ENCODE measurements at places on chromosomes 11 and 22.

DNA sequence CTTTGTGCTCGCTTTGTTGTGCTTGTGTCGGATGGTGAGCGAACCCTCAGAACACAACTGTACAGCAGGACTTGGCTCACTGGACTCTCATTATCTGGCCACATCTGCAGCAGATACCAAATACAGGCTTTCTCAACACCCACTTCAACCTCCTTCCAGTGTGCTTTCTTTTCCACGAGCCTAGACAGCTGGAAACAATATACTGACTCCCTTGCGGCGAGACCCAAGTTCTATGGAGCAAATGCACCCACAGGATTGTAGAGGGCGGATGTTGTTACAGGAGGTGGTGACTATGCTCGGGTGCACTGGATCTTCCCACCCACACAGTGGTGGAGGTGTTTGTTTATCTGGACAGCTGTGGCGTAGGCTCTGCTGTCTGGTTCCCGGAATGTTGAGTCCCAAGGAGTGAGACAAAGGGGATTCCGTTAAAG is 204.3 kb downstream of the TENM4 start:
- no peak for DNase-seq

DNA sequence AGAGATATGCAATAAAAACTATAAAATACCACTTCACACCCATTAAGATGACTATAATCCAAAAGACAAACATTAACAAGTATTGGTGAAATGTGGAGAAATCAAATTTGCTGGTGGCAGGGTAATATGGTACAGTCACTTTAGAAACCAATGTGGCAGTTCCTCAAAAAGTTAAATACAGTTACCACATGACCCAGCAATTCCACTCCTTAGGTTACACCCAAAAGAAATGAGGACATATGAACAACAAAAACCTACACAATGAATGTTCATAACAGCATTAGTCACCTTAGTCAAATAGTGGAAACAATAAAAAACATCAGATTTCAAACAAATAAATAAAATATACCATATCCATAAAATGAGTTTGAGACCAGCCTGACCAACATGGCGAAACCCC is 52.6 kb downstream of the RDX start:
- no peak for DNase-seq

- DNase-seq = no peak
Observed at GRCh38 chr11:77026743-77027142, 7.5 kb upstream of the B3GNT6 start.

DNA sequence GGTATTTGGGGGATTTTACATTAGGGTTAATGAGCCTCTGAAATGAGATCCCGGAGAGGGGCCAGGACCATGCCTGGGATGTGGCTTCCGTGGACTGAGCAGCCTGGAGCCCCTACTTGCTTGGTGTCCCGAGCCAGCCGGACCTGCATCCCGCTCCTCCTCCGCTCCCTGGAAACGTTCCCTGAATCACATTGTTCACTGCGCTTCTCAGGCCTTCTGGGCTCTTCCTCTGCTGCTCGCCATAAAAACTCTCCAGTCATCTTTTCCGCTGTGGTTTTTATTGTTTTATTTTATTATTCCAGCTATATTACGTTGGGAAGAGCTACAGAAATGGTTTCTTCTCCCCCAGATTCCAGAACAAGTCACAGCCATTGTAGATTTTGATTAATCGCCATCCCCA is 13.3 kb upstream of the KCNQ1OT1 start:
- no peak for DNase-seq

- no peak for DNase-seq
Observed at GRCh38 chr22:26464312-26464711, 19.3 kb downstream of the HPS4 start.

- DNase-seq = peak; percentile 5
Observed at GRCh38 chr11:61917334-61918109, at the start of gene RAB3IL1. Gene RAB3IL1 (minus strand): TSS chr11:61917566. CDS start chr11:61917367, 199 bp downstream.

DNA sequence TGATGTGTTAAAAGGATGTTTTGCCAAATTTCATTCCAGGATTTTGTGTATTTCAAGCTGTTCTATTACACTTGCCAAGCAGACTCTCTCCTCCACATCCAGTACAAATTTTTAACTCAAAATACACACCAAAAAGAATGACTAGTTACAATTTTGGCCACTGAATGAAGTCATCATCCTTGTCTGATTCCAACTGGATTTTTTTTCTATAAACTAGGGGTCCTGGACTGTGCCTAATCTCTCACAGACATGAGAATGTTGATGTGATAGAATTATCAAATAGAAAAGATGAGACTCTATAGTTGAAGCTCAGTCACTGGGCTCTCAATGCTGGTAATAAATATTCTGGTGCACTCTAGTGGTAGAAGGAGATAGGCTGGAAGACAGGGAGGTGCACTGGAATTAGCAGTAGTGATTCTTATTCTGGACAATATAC is 85.8 kb downstream of the FANCF start:
- DNase-seq = no peak

DNA sequence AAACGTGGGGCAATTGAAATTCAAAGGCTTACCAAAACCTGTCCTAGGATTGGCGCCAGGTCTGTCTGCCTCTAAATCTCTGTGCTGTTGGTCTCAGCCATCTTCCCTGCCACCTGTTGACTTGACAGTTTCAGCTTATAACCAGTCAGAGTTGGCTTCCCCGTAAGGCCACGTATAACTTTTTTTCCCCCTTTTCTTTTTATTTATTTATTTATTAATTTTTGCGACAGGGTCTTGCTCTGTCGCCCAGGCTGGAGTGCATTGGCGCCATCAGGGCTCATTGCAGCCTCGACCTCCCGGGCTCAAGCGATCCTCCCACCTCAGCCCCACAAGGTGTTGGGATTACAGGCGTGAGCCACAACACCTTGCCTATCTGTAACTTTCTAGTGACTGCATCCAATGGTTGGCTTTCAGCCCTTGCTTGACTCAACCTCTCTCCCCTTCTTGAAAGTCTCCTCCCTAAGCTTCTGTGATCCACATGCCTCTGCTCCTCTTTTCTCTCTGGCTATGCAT is 1.4 kb upstream of the SYVN1 start:
- DNase-seq = no peak

- no peak for DNase-seq
Observed at GRCh38 chr22:26404851-26405421, 24.1 kb upstream of the ASPHD2 start.

- DNase-seq = no peak
Observed at GRCh38 chr11:128688031-128688713, 5.7 kb upstream of the FLI1 start.

GRCh38 chr11:120052196-120052775 is 85.6 kb downstream of the TRIM29 start:
- DNase-seq = no peak

DNA sequence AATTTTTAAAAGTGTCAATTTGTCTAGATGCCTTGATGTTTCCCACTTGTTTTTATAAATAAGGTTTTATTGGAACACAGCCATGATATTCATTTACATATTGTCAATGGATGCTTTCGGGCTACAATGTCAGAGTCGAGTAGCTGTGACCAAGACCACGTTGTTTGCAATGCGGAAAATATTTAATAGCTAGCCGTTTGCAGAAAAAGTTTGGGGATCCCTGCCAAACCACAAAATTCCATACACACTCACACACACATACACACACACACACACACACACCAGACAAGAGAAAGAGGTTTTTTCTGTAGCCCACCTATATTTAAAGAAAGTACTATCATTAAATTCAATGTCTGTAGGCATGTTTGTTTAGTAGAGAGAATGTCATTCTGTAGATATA is 58.3 kb downstream of the TYR start:
- no peak for DNase-seq

DNA sequence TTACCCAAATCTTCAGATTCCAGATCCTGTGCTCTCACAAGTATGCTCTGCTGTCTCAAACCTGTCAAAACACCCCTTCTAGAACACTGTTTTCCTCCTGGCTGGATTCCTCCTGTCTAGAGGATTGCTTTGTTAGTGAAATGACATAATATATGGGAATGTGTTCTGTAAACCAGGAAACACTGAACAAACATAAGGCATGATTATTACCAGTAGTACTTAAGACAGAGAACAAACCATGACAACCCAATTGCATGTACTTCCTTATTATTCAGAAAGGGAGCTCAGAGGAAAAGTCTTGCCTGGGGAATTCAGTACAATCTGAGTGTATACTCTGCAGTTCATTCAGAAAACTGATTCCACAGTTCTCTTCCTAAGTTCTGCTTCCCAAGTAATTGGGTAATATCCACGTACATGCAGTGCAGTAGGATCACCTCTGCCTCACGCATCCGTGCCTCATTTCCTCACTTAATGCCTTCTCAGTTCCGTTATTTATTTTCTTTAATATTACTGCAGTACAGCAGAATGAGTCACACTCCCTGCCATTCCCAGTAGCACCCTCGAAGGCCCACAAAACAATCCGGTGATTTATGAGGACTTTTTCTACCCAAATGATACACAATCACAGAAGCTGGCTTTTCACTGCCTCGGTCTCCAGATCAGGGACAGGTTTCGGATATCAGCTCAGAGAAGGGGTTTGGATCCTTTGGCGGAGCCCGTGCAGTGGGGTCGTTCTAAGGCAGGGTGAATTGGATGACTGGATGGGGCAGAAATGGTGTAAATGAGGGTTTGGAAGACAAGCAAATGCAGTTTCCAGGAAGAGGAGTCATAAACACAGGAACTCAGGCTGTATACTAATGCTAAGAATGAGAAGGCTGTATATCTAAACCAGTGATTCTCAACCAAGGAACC is 896.9 kb downstream of the KCNA4 start:
- DNase-seq = peak; percentile 68

- DNase-seq = no peak
Observed at GRCh38 chr22:38638216-38638615, 18.0 kb downstream of the FAM227A start.

GRCh38 chr11:15870911-15871310 is 485.4 kb downstream of the SOX6 start:
- no peak for DNase-seq

GRCh38 chr22:25845985-25846745 is 104.2 kb downstream of the MYO18B start:
- no peak for DNase-seq

DNA sequence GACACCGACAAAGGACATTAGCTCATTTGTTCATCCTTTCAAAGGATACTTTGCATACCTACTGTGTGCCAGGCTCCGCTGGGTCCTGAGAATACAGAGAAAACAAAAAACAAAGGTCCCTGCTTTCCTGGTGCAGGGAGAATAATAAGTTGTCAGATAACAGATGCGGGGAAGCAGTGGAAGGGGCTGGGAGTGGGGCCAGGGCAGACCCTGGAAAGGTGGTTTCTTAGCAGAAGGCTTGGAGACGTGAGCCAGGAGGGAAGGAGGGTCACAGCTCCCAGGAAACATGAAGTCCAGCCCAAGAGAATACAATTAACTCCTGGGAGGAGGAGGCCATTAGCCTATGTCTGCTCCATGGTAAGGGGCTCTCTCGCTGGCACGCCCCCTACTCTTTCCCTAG is 9.8 kb upstream of the ANO1 start:
- DNase-seq = no peak

DNA sequence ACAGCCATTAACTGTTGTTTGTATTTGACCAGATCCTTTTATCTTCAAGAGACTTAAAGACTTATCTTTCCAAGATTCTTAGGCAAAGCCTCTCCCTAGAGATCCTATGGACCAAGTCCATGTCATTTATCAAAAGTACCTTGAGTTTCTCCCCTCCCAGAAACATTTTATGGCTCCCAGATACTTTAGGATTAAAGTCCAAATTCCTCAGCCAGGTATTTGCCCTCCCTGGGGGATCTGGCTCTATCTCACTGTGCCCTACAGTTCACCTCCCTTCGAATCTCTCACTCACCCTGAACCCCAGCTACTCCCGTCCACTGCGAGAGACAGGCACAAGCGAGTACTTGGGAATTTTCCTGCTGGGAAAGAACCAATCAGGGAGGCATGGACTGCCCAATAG is 11.9 kb downstream of the MS4A8 start:
- no peak for DNase-seq

- no peak for DNase-seq
Observed at GRCh38 chr11:74784726-74785125, 36.1 kb downstream of the RNF169 start.

- DNase-seq = peak; percentile 91
Observed at GRCh38 chr11:132734217-132734616, 798.1 kb downstream of the OPCML start.

DNA sequence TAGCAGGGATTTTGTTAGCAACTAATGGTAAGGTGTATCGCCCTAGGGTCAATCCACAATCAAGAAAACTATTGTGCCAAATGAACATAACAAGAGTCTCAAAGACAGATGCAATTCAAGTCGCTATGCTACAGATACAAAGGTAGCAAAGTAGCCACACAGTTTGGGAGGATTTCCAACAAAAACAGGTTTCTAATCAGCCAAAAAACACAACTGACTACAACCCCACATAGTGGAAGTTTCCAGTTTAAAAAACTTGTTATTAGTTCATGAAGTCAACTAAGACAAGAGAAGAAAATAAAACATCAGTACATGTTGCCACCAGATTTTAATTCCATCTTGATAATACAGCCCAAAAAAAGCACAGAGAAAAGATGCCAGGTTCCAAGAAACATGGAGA is 38.0 kb downstream of the MYH9 start:
- no peak for DNase-seq

- no peak for DNase-seq
Observed at GRCh38 chr11:10477690-10478046, 22.6 kb downstream of the AMPD3 start.

DNA sequence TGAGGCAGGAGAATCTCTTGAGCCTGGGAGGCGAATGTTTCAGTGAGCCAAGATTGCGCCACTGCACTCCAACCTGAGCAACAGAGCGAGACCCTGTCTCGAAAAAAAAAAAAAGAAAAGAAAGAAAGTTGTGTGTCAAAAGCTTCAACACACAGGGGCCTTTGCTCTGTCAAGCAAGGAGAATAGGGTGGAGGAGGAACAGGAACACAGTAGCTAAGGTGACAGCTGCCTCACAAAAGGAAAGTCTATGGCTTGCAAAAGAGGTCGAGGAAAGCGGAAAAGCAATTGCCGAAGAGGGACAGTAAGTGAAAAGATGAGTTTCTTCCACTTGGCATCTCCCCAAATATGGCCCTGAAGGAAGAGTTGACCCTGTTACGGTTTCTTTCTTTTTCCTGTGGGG is 26.5 kb upstream of the TMA7B start:
- no peak for DNase-seq

GRCh38 chr11:3197878-3198528 is 20.6 kb downstream of the MRGPRG start:
- DNase-seq = no peak

GRCh38 chr11:97356144-97356543 is 966.3 kb downstream of the JRKL start:
- no peak for DNase-seq

Measured in HS-5 (cell line).